Stimulated activated CD8-positive, alpha-beta memory T cell treated with anti-CD3 and anti-CD28 coated beads, Interleukin-7, amount 100 ng/mL, for 1 hour (primary cell): ENCODE measurements at places on chromosomes 5 and 9.

DNA sequence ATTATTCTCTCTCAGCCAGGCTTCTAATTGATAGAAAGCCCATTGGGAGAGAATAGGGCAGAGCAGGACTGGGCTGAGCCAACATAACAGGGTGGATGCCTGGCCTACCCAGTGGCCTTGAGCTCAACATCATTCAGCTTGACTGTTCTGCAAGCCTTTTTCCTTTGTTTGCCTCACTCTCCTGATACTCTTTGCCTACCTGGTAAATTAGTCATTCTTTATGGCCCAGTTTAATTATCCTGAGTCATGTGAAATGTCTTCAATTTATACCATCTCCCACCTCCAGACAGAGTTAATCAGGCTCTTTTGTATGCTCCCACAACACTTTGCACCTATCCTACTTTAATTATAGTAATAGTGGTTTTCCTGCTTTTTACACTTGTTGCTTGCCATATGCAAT is 13.6 kb downstream of the GLRA1 start:
- no peak for DNase-seq

DNA sequence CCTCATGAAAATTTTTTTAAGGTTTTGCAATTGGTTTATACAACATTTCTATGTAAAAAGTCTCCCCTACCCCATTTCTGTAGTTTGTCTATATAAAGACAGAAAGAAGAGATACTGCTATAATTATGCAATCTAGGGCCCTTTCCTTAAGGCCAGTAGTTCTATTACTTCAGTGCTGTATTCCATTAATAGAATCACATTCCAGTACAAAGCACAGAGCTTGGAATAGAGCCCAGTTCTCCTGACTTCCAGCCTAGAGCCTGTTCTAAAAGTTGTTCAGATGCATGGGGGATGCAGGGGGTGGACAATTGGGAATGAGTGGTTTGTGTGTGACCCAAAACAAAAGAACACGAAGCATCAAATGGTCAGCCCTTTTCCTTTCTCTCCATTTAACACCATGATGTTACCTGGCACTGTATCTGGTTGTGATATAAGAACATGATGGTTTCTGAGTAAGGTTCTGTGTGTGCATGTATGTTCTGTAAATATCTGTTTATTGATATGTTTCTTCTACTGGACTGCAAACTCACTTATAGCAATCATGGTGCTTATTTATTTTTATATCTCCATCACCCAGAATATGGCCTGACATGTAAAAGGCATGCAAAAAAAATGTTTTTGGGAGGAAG is 8.2 kb upstream of the GRAMD2B start:
- no peak for DNase-seq

DNA sequence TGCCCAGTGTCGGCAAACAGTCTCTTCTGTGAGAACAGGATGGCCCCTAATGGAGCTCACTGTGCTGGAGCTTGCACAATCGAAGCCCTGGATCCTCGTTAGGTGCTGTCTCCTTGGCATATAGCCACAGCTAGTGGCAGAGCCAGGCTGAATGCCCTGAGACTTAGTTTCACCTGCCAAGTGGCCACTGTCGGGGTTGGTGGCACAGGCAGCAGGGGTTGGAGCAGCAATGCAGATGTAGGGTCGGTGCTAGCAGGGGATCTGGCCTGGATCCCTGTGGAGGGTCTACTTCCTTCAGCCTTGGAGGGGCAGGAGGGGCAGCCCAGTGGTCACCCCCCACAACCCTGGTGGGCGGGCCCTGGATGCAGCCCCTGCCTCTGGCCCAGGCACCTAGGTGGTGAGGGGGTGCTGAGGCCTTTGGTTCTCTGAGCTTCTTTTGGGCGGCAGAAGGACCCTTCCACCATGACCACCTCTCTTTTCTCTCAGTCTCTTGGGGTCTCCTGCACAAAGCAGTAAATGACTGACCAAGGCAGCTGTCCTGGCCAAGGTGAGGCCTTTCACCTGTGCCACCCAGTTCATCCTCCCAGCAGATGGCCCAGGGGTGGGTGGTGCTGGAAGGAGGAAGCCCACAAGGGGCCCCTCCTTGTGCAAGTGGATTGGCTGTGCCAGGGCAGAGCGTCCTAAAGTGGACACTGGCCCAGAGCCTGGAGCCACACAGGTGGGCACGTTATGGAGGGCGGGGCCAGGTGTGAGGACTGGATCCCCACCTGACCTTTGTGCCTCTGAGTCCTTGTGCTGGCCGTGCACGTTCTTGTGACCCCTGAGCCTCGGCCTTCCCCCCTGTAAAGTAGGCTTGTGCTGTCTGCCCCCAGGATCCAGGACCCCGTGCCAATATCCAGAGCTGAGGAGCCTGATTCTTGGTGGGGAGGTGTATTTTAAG is 44.8 kb downstream of the PHF2 start:
- no peak for DNase-seq

DNA sequence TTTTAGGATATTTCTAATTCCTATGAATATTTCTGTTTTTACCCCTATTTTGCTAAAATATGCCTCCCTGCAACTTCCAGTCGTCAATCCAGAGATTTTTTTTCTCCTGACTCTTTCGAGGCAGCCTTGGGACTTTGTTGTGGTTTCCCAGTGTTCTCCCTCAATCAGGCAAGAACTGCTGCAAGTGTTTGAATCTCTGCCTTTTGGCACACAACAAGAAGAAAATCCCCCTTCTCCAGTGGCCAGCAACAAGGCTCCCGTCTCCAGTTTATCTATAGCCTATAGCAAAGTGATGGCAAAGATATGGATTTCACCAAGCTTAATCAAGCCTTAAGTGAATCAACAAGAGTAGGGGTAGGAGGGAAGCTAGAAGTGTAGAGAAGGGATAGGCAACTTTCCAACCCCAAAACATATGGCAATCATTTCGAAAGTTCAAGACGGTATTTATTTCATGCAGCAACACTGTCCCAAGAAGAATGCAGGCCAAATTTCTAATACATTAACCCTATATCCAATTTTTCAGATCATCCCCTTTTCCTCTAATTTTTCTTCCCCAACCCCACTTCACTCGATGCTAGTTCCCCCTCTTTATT is 37.7 kb upstream of the PAPPA start:
- DNase-seq, result no peak

DNA sequence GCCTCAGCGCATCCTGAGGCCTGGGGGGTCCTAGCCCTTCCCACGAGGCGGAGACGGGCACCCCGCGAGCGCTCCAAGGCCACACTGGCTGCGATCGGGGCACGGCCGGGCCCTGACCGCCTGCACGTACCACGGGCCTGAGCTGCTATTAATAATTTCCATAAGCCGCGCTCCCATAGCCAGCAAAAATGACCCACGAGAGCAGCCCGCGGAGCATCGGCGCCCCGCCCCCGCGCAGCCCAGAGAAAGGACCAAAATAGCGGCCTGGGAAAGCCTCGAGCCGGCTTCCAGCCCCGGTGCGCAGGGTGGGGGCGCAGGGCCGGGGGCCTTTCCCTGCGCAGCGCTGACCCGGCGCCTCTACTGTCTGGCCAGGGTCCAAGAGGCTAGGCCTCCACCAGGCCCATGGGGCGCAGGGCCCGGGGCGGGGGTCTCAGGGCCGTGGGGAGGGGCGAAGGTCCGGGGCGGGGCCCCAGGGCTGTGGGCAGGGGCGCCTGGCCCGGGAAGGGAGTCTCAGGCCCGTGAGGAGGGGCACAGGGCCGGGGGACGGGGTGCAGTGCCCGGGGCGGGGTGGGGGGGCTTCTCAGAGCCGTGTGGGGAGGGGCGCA is 54.4 kb downstream of the EXD3 start:
- no peak for DNase-seq

GRCh38 chr5:41721516-41721915 is 148.7 kb downstream of the OXCT1 start:
- DNase-seq, result no peak
